ENCODE measurements at places on chromosomes 6 and 20.
A peak's percentile ranks its signal among the peaks of the same experiment; 100 is the strongest.

DNA sequence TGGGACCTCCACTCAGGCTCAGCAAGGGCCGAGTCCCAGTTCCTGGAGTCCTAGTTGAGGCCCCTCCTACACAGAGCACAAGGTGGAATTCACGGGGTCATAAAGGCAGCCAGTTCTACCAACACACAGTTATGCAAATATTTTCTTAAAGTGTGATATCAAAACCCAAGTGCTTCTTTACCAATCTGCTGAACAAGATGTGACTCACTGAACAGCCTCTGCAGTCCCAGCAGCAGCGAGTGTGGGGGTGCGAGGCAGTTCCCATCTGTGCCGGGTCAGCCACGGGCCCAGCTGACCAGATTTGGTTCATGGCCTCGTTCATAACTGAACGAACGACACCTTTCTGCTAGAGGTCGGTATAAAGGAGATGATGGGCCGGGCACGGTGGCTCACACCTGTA lies 4.5 kb upstream of the TCEA2 start:
- peak; percentile 76 for DNase-seq

DNA sequence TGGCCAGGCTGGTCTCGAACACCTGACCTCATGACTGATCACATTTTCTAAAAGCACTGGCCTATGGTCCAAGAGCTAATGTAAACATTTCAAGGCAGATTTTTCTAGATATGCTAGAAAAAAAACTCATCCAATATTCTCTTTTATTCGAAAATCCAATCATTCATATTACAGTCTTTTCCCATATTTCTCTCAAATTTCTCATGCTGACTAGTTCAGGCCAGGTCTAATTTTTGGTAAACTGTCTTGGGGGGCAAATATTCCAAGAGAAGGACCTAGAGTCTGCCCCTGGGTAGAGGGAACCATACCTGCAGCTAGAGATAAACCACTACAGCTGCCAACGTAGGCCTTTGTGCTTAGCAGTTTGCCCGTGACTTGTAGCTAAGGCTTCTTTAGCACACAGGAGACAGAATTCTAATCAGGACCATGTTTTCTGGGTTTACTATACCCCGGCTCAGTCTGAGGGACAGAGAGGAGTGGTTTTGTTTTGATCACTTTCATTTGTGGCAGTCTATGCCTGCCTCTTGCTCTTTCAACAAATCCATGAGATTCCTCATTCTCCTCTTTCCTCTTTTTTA lies 71.8 kb upstream of the CITED2 start:
- DNase-seq = no peak

DNA sequence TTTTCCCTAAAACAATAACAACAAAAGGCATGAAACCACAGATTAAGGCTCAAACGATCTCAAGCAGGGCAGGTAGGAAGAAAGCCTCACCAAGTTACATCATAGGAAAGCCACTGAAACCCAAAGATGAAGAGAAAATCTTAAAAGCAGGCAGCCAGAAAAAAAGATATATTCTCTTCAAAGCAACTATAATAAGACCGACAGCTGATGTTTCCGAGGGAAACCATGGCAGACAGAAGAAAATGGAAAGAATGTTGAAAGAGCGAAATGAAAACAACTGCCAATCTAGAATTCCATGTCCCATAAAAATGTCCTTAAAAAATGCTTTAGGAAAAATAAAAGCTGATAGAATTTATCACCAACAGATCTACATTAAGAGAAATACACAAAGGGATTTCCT lies 161.5 kb upstream of the THBS2 start:
- peak; percentile 22 for DNase-seq

DNA sequence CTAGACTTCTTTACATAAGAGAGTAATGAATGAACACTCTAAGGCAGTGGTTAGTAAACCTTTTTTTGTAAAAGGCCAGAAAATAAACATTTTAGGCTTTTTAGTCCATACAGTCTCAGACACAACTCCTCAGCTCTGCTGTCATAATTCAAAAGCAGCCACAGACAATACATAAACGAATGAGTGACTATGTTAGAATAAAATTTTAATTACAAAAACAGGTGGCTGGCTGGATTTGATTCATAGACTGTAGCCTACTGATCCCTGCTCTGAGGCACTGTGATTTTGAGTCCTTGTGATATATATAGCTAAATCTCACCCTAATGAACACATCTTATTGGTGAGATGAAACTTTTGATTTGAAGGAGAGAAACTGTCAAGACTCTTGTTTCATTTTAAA lies 155.1 kb downstream of the AIG1 start:
- DNase-seq = no peak

- peak; percentile 70 for DNase-seq
Observed at GRCh38 chr6:30470968-30471367, 18.3 kb upstream of the HLA-E start.

- DNase-seq = no peak
Observed at GRCh38 chr6:150841697-150842096, 23.8 kb upstream of the MTHFD1L start.

DNA sequence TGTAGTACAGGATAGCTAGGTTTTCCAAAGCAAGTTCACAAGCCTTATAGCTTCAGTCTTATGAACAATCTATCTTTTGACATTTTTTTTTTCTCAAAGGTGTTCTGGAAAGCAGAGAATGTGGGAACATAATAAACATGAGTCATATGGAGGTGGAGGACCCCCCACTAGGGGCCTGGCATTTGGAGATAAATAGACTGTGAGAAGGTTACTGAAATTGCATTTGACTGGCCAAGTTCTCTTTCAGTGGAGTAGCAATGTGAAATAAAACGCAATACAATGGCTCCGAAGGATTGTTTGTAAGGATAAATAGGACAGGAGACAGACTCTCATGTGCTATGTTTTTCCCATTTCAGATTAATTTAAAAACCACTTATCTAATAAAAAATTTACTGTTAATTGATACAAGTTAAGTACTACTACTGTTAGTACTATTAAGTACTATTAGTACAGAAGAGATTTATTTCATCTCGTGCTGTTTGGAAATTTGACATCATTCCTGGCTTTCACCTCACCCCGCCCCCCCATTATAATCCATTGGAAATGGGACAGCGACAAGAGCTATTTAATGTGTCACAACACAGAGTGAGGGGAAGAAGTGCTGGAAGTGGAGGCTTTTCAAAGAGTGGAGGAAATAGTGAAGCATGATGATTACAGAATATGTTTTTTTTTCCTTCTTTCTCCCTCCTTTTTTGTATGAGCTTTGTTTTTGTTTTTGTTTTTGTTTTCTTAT lies 122.6 kb upstream of the ID4 start:
- DNase-seq = no peak

DNA sequence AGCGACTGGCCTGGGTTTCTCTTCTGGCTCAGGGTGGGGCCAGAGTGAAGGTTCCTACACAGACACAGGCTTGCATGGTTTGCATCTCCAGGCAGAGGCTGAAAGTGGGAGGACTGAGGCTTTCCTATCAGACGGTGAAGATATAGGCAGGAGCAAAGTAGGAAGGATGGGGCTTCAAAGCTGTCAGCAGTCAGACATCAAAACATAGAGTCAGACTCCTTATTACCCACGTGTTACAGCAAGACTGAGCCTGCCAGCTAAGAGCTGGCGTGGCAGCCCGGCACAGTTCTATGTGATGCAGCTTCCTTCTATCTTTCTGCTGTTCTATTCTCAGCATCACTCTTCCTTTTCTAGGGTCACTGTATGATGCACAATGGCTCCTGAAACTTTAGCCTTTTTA lies 445.1 kb downstream of the DOK5 start:
- DNase-seq = no peak

DNA sequence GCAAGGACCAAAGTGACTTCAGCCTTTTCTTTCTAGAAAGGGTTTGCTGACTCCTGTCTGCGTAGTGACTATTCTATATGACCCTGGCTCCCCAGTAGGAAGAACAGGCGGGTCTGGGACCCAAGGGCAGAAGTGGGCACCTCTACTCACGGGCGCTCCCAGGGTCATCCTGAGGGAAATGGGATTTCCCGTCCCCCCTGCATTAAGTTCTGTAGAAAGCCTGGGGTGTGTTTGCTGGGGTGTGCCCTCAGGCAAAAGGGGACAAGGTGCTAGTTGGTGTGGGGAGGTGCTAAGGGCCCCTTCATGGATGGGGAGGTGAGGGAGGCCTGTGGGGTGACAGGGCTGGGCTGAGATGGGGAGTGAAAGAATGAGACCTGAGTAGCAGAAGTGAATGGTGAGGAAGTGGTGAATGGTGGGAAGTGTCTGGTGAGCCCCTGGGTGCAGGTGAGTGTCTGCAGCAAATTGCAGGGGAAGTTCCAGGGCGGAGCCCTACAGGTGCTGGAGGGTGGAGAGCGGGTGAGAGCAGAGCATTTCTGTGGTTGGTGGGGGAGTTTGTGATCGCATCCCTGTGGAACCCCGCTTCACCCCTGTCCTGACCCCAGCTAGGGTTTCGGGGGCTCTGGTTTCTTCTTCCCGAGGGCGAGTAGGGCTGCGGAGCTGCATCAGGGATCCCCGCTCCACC lies 21.1 kb downstream of the RAET1L start:
- no peak for DNase-seq

GRCh38 chr6:36815962-36816735 lies 23.1 kb downstream of the CPNE5 start:
- DNase-seq = no peak

DNA sequence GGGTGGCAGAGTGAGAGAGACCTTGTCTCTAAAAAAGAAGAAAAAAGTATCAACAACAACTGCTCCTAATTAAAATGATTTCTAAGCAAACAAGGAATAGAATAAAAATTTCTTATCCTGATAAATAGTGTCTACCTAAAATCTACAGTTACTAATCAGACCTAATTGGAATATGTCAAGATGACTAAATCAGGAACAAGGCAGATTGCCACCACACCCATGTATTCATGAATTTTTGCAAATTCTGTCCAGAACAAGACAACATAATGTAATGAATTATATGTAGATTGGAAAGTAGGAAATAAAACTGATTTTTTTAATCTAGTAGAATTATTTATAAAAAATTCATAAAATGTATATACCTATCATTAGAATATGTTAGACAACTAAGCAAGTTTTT lies 339.8 kb downstream of the NKAIN2 start:
- DNase-seq = no peak

DNA sequence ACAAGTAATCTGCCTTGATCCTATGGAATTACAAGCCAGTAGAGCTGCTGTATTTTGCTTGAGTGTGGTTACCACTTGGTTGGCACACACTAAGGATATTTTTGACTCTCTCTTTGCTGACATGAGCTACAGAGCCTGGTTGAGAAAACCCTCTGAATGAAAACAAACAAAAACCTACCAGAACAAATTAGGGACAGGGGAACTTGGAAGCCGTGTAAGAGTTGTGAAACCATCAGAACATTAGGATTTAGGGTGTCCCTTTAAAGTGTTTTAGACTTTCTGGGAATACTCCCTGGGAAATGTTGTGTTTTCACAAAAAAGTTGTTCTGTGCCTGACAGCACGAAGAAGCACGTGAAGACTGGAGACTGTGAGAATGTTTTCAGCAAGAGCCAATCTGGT lies 20.5 kb upstream of the PDE7B start:
- no peak for DNase-seq

GRCh38 chr6:86978251-86978650 lies 40.9 kb downstream of the HTR1E start:
- DNase-seq = no peak

GRCh38 chr6:37058084-37058586 lies 52.7 kb downstream of the FGD2 start:
- DNase-seq = peak; percentile 47

GRCh38 chr6:16301511-16301910 lies 63.1 kb downstream of the GMPR start:
- DNase-seq = no peak

GRCh38 chr6:2182251-2182650 lies 63.2 kb downstream of the GMDS start:
- no peak for DNase-seq

DNA sequence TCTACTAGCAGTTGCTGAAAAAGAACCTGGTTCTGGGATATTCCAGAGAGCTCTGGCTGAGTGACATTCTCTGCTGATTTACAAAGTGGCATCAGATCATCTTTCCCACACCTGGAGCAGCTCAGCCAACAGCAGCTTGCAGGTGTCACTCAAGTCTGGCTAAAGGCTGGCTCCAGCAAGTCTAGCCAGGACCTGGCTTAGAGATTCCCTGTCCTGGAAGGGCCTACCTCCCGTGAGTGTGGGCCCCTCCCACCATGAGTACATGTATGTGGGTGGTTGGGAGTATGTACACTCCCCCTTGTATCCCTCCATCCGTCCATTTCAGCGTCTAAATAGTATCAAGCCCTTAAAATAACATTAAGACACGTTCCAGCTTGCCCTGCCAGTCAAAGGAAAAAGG lies 539.3 kb upstream of the ID4 start:
- no peak for DNase-seq

DNA sequence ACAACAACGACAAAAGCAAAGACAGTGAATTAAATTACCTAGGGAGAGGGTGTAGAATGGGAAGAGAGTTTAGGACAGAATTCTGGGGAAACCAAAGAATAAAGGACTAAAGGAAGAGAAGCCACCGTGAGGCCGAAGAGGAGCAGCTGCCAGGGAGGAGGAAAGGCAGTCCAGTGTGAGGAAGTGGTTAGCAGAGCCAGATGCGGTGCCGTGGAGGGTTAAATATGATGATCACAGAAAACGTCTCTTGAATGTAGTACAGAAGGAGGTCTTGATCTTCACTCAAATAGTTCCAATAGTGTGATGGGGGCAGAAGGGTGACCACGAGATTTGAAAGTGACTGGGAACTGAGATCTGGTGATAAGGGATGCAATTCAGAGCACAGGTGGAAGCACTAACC lies 67.7 kb downstream of the TMEM244 start:
- DNase-seq = no peak

Data from fibroblast of lung (primary cell).